ENCODE measurements at places on chromosomes 1 and 21.

DNA sequence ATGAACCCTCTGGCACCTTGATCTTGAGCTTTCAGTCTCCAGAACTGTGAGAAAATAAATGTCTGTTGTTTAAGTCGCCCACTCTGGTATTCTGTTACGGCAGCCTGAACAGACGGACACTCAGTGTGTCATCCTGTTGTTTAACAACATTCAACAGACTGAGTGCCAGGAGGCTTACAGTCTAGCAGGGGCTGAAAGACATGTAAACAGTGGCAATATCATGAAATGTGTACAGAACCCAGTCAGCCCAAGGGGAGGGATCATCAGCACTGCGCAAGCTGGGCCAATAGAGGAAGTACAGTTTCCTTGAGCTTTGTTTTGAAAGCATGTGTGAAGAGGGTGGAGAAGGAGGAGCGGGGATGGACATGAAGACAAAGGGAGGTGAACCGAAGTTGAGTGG lies 13.6 kb downstream of the DIP2A start:
- no peak overlapping the region for H3K4me3 ChIP-seq
- no peak overlapping the region for H3K27ac ChIP-seq
- peaks cover 18% of the 10 kb centered on the region for H3K4me1 ChIP-seq
- no peaks in the 10 kb centered on the region for H3K27me3 ChIP-seq
- peaks cover 14% of the 10 kb centered on the region for H3K36me3 ChIP-seq

GRCh38 chr21:38300141-38300578 lies 43.4 kb downstream of the KCNJ15 start:
- peak overlapping the region; percentile 72 for H3K27ac ChIP-seq
- peak overlapping the region; percentile 69 for H3K4me3 ChIP-seq
- peak; percentile 66 for DNase-seq
- H3K27me3 ChIP-seq = peaks cover 2% of the 10 kb centered on the region
- peaks cover 33% of the 10 kb centered on the region for H3K4me1 ChIP-seq

DNA sequence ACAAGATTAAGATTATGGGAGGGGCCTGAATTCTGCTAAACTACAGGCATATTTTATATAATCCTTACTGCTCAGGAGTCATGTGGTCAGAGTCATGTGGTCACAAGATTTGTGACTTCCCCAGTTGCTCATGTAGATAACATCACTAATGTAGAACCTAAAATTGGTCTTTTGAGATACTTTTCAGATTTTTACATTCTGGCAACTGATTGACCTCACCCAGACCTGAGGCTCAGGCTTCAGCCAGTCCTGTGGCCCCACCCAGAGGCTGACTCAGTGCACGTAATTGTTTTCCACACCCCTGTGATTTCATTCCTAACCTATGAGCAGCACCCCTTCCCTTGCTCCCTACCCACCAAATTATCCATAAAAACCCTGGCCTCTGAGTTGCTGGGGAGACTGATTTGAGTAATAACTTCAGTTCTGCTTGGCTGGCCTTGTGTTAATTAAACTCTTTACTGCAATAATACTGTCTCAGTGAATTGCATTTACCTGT lies 41.7 kb upstream of the ZNF326 start:
- no peak overlapping the region for H3K4me3 ChIP-seq
- H3K36me3 ChIP-seq = peaks cover 2% of the 10 kb centered on the region
- DNase-seq = peak; percentile 68

- DNase-seq = no peak
- H3K4me1 ChIP-seq = peaks cover 51% of the 10 kb centered on the region
- peaks cover 3% of the 10 kb centered on the region for H3K27me3 ChIP-seq
- H3K36me3 ChIP-seq = peaks cover 17% of the 10 kb centered on the region
- peak overlapping the region; percentile 22 for H3K27ac ChIP-seq
Observed at GRCh38 chr1:86394416-86394815, 1.7 kb downstream of the ODF2L start.

DNA sequence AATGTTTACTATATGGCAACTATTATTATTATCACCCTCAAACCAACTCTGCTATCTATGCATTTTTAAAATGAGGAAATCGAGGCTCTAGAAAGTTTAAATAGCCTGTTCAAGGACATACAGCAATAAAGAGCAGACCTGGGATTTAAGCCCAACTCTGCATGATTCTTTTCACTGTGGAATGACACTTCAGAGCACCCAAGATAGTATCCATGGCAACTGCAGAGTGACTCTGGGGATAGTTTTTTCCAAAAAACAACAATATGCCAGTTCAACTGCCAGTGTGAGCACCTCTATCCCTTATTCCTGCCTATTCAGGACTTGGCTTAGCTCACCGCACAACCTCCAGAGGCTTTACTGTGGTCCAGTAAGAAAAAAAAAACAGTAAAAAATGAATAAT lies 293.9 kb downstream of the BRINP2 start:
- no peak overlapping the region for H3K4me3 ChIP-seq
- DNase-seq = no peak
- H3K36me3 ChIP-seq = no peaks in the 10 kb centered on the region
- no peaks in the 10 kb centered on the region for H3K4me1 ChIP-seq

DNA sequence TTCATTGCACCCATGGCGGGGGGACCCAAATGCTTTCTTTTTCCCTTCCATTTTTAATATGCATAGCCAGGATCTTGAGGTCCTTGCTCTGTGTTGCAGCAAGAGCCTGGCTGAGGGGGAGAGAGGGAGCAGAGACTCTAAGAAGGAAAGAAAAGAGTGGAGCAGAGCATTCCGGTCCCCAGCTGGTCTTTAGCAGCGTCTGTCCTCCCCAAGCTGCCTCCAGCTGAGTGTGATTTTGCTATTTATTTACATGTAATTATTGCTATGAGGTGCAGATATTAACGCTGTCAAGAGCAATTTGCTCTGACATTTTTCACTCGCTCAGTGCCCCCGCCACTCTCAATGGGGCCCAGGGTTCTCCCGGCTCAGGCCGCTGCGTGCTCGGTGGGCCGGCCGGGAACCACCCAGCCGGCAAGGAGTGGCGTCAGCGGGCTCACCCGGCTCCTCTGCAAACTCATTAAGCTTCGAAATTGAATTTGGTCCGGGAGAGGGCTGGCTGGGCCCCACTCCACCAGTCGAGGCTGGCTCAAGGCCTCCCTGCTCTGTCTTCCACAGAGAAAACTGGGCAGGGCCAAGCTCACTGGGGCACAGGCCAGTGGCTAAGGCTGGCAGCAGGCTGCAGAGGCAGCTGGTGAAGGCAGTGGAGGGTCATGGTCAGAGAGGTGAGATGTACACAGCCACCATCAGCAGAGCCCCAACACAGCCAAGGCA lies 93.2 kb downstream of the PAX7 start:
- no peak for DNase-seq
- peaks cover 45% of the 10 kb centered on the region for H3K27me3 ChIP-seq
- H3K36me3 ChIP-seq = no peaks in the 10 kb centered on the region
- H3K4me1 ChIP-seq = no peaks in the 10 kb centered on the region
- no peak overlapping the region for H3K4me3 ChIP-seq
- no peak overlapping the region for H3K27ac ChIP-seq

DNA sequence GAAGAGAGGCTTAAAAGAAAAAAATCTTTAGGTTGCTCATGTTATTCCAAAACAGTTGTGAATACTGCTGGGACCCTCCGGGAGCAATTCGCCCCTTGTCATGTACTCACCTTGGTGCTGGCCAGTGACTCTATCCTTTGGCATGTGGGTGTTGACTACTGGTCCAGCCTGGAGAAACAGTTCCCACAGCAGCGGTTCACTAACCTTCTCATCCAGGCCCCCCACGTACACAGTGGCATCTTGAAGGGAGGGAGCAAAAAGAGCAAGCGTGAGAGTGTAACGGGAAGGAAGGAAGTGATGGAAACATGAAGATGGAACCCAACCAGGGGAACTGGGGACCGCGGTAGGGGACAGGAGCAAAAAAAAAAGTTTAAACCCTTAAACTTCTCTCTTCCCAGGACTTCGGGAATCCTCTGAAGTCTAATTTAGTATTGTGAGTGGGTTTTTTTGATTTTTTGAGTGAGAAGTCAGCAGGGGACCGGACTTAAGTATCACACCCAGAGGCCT lies 494 bp downstream of the SF3B4 start:
- peak overlapping the region; percentile 94 for H3K27ac ChIP-seq
- peak overlapping the region; percentile 97 for H3K4me3 ChIP-seq
- peaks cover 55% of the 10 kb centered on the region for H3K36me3 ChIP-seq
- H3K27me3 ChIP-seq = no peaks in the 10 kb centered on the region
- DNase-seq = no peak
- peaks cover 62% of the 10 kb centered on the region for H3K4me1 ChIP-seq

DNA sequence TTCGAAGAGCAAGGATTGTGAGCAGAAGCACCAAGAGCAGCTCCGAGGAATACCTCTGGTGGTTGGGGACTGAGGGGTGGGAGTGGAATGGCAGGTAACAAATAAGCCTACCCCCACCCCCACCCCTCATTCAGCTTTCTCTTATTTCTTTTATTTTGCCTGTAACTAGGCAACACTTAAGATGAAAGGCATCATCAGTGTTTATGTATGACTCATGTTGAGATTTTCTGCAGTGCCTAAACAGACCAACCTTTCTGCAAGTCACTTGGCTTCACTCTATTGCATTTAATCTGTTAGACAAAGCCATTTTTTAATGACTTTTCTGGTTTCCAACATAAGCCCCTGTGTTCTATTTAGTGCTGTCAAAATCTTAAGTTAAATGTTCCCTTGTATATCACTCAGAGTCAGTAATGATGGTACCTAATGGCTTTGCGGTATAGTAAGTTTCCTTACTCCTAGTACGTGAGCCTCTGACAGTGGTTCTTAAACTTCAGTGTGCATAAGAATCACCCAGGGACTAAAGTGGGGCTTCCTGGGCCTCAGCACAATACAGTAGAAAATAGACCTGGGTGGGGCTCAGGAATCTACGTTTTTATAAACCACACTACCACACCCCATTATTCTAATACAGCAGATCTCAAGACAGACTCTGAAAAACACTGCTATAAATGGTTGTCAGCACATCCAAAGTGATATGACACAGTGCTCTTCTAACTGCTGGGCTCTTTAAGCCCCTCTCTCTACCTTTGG lies 19.9 kb downstream of the CASQ2 start:
- H3K36me3 ChIP-seq = no peaks in the 10 kb centered on the region
- no peak overlapping the region for H3K27ac ChIP-seq
- no peaks in the 10 kb centered on the region for H3K4me1 ChIP-seq
- DNase-seq = no peak
- H3K27me3 ChIP-seq = peaks cover 12% of the 10 kb centered on the region

- H3K4me1 ChIP-seq = peaks cover 47% of the 10 kb centered on the region
- H3K27ac ChIP-seq = peak overlapping the region; percentile 95
- DNase-seq = peak; percentile 76
- H3K4me3 ChIP-seq = peak overlapping the region; percentile 71
- no peaks in the 10 kb centered on the region for H3K27me3 ChIP-seq
Observed at GRCh38 chr1:31984419-31985347, 29.0 kb upstream of the KHDRBS1 start.

DNA sequence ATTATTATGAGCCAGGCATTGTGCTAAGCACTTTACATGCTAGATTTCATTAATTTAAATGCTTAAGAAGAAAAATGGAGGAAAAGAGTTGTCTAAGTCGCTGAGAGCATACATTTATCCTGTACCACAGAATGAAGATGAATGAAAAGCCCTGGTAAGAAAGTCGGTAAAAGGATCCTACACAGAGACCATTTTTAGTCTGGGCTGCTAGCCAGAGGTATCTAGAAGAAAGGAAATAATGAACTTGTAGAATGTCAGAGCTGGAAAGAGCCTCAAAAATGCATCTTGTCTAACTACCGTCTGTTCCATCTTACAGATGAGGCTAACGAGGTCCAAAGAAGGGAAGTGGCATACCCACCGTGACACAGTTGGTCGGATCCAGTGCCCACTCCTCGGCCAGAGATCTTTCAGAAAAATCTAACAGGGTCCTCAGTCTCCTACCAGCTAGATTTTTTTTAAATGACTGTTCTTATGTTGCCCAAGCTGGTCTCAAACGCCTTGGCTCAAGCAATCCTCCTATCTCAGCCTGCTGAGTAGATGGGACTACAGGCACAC lies 12.2 kb upstream of the TNR start:
- H3K36me3 ChIP-seq = no peaks in the 10 kb centered on the region
- no peak for DNase-seq
- H3K4me1 ChIP-seq = no peaks in the 10 kb centered on the region

DNA sequence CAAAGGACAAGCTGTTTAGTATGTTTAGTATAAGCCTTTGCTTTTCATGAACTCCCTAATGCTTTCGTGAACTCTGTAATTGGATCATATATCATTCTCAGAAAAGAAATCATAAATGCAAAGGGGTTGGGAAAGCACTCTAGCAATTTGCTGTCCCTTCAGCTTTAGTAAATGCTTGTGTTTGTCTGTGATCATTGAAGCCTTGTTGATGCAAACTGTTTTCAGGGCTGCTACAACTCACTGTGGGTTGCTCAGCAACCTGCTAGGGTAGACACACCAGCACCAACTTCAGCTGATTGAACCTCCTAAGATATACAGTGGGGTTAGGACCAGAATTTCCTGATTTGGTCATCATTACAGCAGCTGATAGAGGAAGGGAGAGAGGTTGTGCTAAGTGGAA lies 95.0 kb downstream of the SGIP1 start:
- no peaks in the 10 kb centered on the region for H3K36me3 ChIP-seq
- H3K27me3 ChIP-seq = peaks cover 4% of the 10 kb centered on the region
- peaks cover 4% of the 10 kb centered on the region for H3K4me1 ChIP-seq

- no peaks in the 10 kb centered on the region for H3K4me1 ChIP-seq
- H3K27ac ChIP-seq = no peak overlapping the region
- H3K27me3 ChIP-seq = no peaks in the 10 kb centered on the region
- DNase-seq = no peak
- no peak overlapping the region for H3K4me3 ChIP-seq
Observed at GRCh38 chr1:22618056-22618455, 18.4 kb upstream of the C1QA start.
